NCI-H1105 (cell line): ENCODE measurements at places on chromosomes 2 and 18.

- DNase-seq = no peak
Measured at GRCh38 chr18:3179430-3180089, 40.2 kb downstream of the MYOM1 start.

GRCh38 chr2:172860336-172860707 lies 124.7 kb downstream of the RAPGEF4 start:
- no peak for DNase-seq

GRCh38 chr2:24352664-24353063 lies 7.7 kb downstream of the ITSN2 start:
- no peak for DNase-seq

GRCh38 chr2:176508374-176508773 lies 239.1 kb downstream of the MTX2 start:
- no peak for DNase-seq

- DNase-seq = no peak
Measured at GRCh38 chr2:98577313-98577712, 31.0 kb downstream of the COA5 start.

DNA sequence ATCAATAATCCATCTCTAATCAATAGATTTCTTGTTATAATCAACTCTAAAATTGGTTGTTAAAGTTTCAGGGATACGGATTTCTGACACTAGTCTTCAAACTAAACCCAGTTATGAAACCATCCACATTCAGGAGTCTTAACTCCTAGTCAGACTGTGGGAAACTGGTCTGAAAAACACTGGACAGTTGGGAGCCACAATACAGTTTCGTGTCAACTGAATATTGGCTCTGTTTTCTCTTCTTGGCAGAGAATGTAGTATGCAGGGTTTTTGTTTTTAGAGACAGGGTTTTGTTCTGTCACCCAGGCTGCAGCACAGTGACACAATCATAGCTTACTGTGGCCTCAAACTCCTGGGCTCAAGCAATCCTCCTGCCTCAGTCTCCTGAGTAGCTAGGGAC lies 123.1 kb downstream of the RTTN start:
- DNase-seq = no peak
